AG20443 (cell line): ENCODE measurements at places on chromosomes 1 and 21.

GRCh38 chr21:41037936-41038335, 130.0 kb upstream of the BACE2 start:
- no peak for DNase-seq

GRCh38 chr1:24416666-24417391, 1.2 kb downstream of the NIPAL3 start:
- DNase-seq = peak; percentile 73

GRCh38 chr1:39646232-39647081, 7.0 kb upstream of the HEYL start:
- peak; percentile 74 for DNase-seq

DNA sequence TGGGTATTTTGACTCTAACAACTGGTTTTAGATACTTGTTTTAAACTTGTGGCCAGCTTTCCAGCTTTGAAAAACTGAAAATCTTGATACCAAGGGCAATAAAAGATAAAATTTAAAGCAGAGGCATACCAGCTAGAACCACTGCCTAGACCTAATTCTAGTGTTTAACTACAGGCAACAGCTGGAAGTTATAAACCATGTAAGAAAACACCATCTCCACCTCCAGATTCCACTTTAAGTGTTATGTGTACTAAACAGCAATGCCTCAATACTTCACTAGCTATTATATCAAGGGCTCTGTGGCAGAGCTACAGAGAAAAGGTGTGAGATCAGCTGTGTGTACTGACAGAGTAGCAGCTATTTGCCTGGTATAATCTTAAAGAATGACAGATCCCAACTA, 69.5 kb downstream of the LPAR3 start:
- no peak for DNase-seq

GRCh38 chr1:182248721-182249120, 142.9 kb downstream of the GLUL start:
- DNase-seq = no peak

- DNase-seq = peak; percentile 53
Measured at GRCh38 chr1:23273450-23274133, 56.3 kb upstream of the HTR1D start.

DNA sequence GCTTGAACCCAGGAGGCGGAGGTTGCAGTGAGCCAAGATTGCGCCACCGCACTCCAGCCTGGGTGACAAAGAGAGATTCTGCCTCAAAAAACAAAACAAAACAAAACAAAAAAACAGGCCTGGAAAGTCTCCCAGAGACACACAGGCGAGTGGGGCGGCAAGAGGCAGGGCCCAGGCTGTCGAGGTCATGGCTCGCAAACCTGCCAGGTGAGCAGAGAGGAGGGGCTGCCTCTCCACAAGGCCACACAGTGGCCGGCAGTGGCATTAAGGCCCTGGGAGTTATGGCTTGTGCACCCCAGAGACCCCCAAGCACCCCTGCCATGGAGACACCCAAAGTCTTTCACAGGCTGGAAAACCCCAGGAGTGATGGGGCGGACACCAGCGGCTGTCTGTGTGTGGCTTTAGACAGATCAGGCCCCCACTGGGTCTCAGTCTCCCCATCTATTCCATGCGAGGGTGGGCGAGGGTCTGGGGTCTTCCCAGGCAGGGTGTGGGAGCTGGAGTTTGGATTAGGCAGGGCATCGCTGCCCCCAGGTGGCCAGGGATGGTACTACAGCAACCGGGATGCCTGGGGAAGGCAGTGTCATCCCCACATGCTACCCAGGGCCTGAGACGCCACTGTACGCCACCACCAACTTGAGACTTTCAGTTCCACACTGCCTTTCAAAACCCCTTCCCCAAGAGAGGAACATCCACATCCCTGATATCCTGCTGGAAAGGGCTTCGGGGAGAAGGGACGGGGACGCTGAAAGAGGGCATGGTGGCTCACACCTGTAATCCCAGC, 7.3 kb upstream of the CTRC start:
- DNase-seq = peak; percentile 88

DNA sequence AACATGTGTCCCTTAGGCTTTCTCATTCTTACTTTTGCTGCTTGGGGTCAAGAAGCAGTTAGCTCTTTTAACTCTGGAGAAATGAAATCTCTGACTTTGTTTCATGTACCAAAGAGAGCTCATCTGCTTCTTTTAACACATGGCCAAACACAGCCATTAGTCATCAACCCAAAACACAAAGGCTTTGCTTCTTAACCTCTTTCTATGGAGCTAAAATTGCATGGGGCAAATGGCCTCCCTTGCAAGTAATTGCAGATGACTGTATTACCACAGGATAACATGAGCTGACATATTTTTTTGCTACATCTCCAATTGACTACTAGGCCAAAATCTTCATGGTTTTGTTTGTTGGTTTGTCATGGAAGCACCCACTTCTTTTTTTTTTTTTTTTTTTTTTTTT, 300.9 kb downstream of the BRINP3 start:
- DNase-seq = no peak

DNA sequence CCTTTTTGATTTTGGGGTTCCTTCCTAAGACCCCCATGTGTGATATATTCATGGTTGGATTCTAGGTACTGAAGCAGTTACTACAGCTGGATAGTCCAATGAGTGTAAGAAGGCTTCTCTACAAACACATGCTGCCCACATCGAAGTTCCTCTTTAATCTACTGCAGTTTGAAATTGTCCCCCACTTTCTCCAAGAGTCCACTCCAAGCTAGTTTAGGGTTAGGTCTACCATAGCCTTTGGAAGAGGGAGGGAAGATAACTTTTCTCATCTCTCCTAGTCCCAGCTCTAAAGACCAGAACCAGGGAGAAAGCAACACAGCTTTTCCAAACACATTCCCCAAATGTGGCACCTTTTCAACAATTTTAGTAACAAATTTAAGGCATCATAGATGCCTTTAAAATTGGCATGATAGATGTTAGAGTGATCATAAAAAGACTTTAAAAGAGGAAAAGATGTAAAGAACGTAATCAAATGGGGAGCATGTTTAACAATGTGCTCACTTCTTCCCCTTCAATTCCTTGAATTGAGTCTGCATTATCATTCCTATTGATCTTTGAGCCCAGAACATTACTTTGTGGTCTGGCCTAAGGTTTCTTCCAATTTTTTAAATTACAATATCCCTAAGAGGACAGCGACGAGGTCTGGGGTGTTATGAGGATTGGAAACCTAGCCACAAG, 1.0 kb upstream of the EXO1 start:
- no peak for DNase-seq

DNA sequence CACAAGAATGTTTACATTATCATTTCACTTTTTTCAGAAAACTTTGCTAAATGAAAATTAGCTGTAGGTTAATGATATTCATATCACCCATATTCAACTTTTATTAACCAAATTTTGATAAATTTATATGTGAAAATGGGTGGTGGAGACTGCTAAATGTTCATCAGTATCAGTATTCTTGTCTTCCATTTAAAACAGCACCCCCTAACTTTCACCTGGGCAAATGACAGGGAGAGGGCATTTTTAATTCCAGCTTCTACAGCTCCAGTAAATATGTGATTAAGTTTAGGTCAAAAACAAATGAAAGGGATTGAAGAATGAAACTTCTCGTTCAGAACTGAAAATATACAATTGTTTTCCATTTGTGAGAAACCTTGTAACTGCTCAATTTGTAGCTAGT, 722.2 kb downstream of the KCNT2 start:
- DNase-seq = no peak

GRCh38 chr21:38848187-38848609, 42.5 kb downstream of the ETS2 start:
- no peak for DNase-seq

- DNase-seq = no peak
Measured at GRCh38 chr1:67636146-67636545, 48.9 kb upstream of the GADD45A start.

- DNase-seq = no peak
Measured at GRCh38 chr1:110581682-110582145, 24.4 kb downstream of the KCNA2 start.

GRCh38 chr1:232593717-232594502, 36.0 kb downstream of the SIPA1L2 start:
- no peak for DNase-seq
